ENCODE measurements at places on chromosomes 12 and 14.

DNA sequence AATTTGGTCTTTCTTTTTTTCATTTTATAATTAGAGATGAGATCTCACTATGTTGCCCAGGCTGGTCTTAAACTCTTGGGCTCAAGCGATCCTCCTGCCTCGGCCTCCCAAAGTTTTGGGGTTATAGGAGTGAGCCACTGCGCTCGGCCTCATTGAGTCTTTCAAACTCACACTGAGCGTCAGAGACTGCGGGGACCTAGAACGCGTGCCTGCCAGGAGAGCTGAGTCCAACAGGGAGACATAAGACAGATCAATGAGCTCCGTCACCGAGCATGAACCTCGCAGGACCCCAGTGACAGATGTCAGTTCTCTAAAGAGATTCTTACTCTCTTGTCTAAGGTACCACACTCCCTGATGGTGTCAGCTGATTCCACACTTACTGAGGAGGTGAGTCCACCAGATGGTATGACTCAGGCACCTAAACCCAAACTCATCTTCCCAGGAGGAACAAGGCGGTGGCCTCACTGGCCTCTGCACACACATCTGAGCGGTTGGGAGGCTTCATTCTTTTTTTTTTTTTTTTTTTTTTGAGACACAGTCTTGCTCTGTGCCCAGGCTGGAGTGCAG lies 58.9 kb downstream of the CCDC88C start:
- no peak for DNase-seq

DNA sequence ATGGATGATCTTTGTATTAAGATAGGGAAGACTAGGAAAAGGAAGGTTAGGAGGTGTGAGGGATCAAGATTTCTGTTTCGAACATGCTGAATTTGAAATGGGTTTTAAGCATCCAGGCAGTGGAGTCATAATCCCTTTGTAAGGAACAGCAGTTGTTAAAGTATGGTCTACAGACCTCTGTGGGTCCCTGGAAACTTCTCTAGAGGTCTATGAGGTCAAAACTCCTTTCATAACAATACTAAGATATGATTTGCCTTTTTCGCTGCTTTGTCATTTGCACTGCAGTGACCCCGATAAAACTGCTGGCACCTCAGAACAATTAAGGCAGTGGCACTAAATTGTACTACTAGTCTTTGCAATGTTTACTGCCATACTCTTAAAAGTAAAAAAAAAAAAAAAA lies 1.5 kb downstream of the RAD51AP1 start:
- DNase-seq, result no peak

- no peak for DNase-seq
Observed at GRCh38 chr12:109165599-109165998, 49.2 kb downstream of the ACACB start.

- no peak for DNase-seq
Observed at GRCh38 chr14:63470962-63471793, 72.0 kb downstream of the PPP2R5E start.

- DNase-seq, result no peak
Observed at GRCh38 chr14:54866588-54866987, 36.0 kb downstream of the GCH1 start.

DNA sequence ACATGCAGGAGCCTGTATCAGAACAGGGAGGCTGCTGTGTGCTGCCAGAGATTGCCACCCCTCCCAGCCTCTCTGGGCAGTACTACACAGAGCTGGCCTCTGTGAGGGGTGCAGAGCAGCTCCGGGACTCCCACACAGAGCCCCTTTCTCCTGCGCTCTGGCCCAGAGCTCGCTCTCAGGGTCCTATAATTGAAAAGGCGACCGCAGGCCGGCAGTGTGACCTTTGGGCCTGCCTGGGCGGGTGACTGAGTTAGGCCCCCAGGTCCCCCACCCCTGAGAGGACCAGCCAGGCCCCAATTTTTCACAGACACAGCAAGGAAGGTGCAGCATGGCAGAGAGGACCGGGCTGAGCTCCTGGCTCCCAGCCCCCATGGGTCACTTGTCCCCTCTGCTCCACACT lies 136.4 kb downstream of the ZFP36L1 start:
- no peak for DNase-seq

GRCh38 chr14:44353805-44354204 lies 153.3 kb downstream of the FSCB start:
- no peak for DNase-seq

DNA sequence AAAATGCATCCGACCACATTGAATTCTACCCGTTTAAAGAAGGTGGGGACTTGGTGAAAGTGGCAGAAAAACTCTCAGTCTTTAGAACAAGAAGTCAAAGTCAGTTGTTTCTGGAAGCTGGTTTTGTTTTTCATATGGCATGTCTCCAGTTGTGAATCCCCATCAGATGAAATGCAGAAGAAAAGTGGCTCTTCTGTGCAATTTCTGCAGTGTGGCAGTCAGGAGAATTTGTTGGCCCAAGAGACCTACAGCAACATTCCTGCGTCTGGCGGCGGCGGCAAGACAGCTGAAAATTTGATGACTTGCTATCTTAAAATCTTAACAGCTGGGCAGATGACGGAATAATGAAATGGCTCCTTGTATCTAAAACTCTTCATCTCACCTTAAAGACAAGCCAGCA lies 201.5 kb downstream of the FOXN3 start:
- DNase-seq, result no peak

DNA sequence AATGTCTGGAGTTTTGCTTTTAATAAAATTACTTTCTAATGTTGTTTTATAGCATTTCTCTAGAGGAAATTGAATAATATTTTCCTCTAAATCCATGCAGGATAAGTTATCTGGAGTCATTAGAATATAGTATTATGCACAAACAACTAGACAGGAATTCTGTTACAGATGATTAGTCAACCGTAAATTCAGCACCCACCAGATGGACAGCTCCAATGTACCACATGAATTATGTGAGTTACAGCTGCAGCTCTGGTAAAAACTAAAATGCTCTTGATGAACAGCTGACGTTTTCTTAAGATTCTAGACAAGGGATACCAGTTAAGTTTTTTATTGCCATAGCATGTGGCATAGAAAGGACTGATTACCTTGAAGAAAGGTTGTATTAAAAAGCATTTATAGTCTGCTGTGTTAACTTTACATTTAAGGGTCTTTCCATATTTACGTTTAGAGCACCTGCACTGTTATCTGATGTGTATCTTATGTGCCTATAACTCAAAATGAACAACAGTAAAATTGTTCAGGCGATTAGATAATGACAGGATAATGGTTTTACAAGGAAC lies 321.4 kb upstream of the LRFN5 start:
- DNase-seq, result no peak

GRCh38 chr12:64404470-64405256 lies 471 bp downstream of the XPOT start:
- DNase-seq, result peak; percentile 22

DNA sequence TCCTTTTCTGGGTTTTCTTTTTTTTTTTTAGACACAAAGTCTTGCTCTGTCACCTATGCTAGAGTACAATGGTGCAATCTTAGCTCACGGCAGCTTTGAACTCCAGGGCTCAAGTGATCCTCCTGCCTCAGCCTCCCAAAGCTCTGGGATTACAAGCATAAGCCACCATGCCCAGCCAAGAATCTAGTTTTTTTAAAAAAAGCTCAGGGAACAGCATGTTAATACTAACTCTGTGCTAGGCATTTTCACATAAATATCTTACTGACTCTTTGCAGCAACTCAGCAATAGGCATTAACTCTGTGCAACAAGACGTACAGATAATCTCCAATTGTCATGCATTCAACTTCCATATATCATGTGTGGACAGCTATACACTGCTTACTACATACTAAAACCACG lies 97.4 kb downstream of the LLPH start:
- DNase-seq, result no peak

- no peak for DNase-seq
Observed at GRCh38 chr12:34406228-34406995, 384.1 kb downstream of the ALG10 start.

- DNase-seq, result no peak
Observed at GRCh38 chr14:86055512-86056075, 525.6 kb downstream of the FLRT2 start.

GRCh38 chr12:69685810-69686209 lies 13.3 kb downstream of the BEST3 start:
- DNase-seq, result no peak

DNA sequence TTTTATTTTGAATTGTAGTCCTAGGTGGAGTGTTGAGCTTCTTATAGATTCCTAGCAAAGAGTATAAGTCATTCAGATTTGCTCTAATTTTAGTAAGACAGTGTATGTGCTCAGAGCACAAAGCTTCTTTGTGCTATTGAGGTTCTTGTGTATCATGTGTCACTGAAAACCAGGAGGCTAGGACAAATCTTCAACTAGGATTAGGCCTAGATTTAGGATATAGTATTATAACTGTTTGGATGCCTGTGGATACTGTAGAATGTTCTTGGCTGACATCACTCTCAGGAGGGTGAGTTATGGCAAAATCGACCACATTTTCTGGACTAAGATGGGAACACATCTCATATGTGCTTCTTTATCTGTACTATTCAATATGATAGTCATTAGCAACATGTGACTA lies 86.5 kb downstream of the DHRS2 start:
- no peak for DNase-seq

DNA sequence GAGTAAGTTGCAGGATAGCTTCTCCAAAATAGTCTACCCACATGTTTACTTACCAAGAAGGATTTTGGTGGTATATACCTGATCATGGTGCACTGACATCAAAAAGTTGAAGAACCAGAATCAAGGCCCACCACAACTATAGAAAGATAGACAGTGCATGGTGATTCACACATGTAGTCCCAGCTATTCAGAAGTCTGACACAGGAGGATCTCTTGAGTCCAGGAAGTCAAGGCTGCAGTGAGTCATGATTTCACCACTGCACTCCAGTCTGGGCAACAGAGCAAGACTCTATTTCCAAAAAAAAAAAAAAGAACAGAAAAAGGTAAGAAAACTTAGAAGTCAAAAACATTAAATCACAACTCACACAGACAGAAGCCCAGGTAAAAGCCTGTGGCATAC lies 422.2 kb upstream of the FOXG1 start:
- DNase-seq, result no peak

DNA sequence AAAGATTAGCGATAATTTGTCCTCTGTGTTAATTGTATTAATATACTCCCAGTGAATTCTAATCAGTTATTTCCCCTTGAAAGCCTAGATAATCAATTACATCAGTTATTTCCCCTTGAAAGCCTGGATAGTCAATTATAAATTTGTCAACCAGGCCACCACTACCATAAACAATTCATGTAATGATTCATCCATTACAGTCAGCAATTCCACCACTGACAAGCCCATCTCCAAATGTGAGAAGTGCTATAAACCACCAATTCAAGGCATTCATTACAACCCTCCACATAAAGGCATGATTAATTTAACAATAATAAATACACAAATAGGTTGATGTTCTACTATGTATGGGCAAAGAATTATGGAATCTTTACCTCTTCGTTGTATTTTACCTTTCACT lies 40.9 kb downstream of the INTS13 start:
- no peak for DNase-seq

- no peak for DNase-seq
Observed at GRCh38 chr12:69655616-69656340, 43.3 kb downstream of the BEST3 start.

- no peak for DNase-seq
Observed at GRCh38 chr12:116384691-116385485, 107.4 kb upstream of the MED13L start.

DNA sequence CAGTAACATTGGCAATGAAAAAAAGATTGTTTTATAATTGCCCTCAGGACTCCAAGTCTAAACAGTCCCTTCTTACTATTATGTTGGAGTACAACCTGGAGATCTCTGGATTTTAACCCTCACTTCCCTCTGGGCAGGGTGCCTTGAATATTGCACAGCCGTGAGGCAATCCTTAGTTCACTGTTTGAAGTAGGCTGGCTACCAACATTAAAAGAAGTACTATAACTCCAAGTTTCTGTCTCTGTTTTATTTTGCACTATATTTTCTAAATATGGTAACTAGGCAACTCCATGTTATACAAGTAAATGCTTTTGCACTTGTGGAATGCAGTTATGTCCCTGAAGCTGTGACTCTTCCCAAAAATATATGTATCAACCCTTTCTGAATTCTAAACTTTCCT lies 490.7 kb downstream of the EGLN3 start:
- no peak for DNase-seq

DNA sequence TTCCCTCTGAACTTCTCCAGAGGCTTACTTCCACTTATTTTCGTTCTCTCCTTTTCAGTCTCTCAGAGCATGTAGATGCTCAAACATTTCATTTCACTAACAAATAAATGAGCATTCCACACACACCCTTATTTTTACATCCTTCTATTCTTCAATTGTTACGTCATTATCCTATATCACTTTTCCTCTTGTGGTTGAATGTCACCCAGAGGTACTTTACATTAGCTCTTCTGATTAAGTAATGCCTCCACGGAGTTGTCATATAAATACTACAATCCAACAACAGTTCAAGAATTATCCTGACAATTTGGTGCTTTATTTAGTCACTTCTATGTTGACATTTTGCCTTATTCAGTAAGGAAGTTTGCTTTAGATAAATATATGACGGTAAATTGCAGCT lies 18.4 kb downstream of the FAR2 start:
- no peak for DNase-seq

- DNase-seq, result no peak
Observed at GRCh38 chr12:123761841-123762714, at the start of gene DNAH10. Gene DNAH10, plus strand, starts transcription at chr12:123762301. Its CDS starts 36 bp downstream, at chr12:123762337.

DNA sequence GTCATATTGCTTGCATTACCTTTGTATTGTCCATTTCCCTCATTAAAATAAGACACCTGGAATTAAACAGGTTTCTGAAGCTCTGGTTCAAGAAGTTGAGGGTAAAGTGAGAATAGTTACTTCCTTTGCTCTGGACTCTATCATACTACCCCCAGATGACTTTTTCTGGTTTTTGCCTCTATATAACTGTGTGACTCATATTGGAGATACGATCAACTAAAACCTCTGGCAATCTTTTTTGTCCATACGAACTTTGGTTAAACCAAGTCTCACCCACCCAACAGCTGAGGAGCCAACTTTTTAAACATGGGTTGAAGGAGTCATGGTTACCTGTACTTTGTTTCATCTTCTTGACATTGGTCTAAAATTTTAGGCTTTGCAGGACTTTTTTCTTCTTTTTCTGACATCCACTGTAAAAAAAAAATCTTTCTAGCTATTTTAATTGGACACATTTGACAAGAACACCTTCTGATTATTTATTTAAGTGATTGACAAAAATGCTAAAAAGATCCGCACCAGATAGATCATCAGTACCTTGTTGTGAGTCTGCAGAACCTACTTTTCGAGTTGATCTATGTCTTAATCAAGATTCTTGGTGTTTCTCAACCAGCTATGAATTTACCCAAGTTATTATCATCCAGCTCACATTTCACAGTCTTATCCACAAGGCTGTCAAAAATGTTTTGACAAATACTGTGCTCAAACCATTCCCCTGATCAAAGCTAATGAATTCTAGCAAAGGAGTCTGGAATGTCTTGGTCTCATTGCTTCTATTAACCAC lies 166.0 kb downstream of the IPO8 start:
- no peak for DNase-seq

GRCh38 chr12:120067084-120067869 lies 49.3 kb downstream of the RAB35 start:
- no peak for DNase-seq

All from stimulated activated CD4-positive, alpha-beta T cell treated with anti-CD3 and anti-CD28 coated beads, TNF-alpha, amount 100 ng/mL, for 1 hour (primary cell).